ENCODE measurements at places on chromosomes 2 and 18.

DNA sequence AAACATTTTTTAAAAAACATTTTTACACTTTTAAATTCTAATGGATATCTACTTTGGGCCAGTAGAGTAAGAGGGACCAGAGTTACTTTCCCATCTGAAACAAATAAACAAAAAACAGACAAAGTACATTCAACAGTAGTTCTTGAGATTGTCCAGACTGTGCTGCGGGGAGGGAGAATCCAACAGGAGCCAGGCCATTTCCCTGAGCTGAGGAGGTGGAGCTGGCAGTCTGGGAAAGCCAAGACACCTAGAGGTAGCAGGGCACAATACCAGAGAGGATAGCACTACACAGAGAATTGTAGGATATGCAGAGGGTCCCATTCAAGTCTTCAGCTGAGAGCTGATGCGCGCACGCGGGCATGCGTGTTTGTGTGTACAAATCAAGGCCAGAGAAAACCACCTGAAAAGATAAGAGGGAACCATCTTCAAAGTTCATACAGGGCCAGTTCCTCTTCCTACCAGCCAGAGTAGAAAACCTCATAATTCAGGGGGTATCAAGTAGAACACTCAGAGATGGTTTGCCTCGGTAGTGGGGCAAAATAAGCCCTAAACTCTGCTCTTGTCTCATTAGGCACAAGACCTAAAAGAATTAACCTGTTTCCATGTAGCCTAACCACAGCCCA is 44.0 kb downstream of the PTRHD1 start:
- DNase-seq: no peak

DNA sequence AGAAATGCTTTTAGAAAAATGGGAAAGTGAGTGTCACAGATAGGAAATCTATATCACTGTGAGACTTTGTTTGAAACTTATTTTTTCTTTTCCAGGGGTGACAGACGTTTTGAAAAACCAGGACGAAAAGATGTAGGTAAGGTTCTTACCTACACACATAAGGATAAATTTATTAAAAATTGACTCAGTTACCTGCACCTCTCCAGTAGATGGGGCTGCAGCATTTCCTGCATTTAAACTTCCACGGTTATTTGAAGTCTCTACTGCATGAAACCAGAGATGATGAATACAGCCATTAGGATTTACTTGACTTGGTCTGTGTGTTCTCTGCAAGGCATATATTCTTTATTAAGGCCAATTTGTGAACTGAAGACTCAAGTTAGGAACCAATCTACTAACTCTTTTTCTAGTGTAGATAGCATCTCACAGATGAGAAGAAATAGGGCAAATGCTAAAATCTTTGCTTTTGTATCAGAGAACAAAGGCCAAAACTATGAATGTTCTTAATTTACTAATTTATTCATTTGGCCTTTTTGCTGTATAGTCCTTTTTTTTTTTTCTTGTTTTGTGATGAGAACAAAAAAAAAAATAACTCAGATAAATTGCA is 15.0 kb downstream of the KCNJ13 start:
- DNase-seq: peak; percentile 2

- DNase-seq: no peak
Measured at GRCh38 chr2:184628051-184628450, 29.7 kb downstream of the ZNF804A start.

DNA sequence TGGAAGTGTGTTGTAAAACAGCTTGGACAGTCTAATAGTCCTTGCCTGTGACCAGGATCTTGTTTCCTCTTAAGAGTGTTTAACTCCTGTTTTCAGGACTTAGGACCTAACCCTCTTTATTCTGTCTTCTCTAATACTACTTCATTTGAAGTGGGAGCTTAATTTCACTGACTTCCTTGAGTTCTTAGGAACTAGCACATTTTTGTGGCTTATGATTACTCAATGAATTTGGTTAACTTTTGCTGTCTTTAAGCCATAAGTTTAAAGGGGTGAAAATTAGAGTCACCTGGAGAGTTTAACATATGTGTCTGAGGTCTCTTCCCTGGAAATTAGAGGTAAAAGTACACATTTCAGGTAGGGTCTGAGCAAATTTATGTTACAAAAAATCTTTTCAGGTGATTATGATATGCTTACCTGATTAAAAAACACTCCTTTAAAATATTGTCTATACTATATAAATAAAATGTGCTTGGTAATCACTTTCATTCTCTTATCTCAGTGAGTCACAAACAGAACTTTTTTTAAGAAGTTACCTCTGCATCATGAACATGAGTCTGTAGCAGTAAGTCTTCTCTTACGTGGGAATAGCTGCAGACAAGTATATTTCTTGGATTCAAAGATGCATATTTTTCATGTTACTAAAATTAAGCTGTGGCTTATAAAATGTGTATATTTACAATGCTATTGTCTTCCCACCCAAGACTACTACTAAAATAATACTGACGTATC is 52.7 kb downstream of the ATP9B start:
- no peak for DNase-seq

DNA sequence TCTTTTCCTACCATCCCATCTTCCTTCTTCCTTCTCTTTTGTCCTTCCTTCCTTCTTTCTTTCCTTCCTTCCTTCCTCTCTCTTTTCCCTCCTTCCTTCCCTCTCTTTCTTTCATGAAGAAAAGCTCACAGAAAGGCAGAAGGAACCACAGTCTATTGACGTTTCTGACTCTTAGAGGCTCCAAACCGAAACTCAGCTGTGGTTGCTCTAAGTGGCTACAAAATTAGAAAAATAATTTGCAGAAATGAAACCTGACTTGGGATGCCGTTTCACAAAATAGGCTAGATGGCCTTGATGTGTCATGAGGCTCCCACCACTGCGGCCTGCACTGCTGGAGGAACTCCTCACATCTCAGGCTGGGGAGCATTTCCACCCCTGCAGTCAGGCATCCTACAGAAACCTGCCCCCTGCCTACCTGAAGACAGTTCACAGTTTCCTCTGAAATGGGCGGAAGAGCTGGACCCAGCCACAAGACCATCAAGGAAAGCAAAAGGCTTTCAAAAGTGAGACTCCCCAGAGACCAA is 165.6 kb downstream of the SMAD7 start:
- DNase-seq: no peak

GRCh38 chr2:70103531-70104061 is 16.3 kb downstream of the PCBP1 start:
- DNase-seq: no peak

DNA sequence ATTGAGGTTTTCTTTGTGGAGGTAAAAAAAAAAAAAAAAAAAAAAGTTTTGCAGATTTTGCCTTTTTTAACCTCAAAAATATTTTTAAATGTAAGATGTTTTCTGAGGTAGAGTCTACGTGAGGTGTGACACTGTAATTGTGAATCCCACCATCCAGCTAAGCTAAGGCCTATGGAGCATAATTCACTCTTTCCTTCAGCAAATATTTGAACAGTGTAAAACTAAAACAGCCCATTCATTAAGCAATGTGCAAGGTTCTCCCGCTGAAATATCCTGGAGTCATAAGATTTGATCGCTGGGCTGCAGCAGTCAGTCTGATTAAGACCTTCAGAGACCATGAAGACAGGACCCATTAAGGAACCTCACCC is 105.1 kb downstream of the HNRNPLL start:
- no peak for DNase-seq

DNA sequence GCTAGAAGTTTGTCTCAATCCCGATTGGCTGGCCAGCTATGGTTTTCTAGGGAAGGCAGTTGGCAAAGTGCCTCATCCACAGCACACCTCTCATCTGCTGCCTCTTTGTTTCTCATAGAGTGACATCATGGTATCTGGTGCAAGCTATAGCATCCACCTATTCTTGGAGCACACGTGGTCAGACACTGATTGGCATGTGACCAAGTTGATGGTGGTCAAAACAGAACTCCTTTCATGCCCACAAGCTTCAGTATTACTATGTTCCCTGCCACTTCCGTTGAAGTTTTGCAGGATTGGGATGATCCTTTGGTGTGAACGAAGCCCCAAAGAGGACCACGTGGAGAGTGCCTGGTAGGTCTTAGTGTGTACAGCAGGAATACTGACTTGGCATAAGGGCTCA is 28.8 kb downstream of the TTC32 start:
- no peak for DNase-seq

GRCh38 chr18:4906856-4907255 is 290.2 kb downstream of the AKAIN1 start:
- no peak for DNase-seq

DNA sequence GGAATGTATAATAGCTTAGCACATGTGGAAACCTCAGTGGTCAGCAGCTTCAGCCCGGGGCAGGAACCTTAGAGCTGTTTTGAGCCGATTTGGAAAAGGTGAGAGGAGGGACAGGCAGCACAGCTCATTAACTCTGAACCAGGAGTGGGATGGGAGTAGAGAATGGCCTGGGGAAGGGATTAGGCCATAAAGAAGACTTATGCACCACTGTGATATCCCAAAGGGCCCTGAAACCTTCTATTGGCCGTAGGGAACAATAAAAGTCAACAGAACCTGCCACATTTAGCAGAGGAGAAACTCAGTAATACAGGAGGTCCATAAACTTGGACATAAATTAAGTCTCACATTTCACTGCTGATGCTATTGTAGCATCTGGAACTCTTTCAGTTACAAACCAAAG is 124.2 kb upstream of the REV1 start:
- DNase-seq: no peak

DNA sequence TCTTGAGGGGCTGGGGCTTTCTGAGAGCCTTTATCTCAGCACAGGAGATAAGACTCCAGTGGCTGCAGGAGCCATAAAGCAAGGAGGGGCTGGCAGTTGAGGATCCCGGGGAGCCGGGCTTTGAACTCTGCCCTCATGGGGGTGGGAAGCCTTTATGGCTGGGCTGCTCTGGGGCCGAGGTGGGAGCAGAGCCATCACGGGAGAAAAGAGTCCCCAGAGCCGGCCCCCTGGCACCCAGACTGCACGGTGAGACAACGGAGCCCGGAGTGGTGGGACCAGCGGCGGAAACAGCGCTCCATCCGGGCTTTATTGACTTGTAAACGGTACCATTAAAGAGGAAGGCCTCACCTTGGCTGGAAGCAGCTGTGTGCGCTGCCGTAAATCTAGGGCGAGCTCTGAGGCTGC is 162.6 kb downstream of the MYCN start:
- DNase-seq: no peak

DNA sequence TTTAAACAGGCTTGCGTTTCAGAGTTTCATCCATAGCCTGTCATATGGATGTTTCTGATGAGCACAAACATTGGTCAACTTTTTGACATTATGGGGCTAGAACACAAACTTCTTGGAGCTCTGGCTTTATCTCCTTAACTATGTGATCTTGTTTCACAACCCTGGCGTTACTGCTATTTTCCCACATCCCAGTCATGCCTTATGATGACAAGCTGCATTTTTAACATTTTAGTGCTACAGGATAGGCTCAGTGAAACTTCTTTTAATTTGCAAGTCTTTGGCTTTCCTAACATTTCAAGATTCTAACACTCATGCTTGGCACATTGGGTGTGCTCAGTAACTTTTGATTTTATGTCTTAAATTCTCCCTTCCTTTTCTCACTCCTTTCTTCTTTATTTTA is 21.0 kb upstream of the PDE1A start:
- DNase-seq: no peak

DNA sequence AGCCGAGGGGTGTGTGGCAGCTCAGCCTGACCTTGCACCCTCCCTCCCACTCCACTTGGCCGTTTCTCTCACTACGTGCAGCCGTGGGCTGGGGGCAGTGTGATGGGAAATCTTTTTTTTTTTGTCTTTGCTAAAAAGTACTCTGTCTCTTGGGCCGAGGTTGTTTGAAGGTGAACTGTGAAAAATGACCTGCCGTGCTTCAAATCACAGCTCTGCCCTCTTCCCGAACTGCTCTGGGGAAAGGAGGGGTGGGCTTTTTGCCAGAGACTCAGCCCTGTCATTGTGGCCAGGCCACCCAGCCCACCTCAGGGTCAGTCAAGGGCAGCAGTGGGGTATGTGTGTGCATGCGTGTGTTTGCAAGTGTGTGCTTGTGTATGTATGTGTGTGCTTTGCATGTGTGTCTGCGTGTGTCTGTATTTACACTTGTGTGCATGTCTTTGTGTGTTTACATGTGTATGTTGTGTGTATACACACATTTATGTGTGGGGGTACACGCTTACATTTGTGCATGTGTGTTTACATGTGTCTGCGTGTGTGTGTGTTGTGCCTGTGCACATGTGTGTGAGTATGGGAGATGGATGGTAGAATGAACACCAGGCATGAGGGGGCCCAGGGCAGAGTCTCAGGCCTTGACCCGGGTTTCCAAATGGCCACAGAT is 61.3 kb upstream of the HAAO start:
- no peak for DNase-seq

DNA sequence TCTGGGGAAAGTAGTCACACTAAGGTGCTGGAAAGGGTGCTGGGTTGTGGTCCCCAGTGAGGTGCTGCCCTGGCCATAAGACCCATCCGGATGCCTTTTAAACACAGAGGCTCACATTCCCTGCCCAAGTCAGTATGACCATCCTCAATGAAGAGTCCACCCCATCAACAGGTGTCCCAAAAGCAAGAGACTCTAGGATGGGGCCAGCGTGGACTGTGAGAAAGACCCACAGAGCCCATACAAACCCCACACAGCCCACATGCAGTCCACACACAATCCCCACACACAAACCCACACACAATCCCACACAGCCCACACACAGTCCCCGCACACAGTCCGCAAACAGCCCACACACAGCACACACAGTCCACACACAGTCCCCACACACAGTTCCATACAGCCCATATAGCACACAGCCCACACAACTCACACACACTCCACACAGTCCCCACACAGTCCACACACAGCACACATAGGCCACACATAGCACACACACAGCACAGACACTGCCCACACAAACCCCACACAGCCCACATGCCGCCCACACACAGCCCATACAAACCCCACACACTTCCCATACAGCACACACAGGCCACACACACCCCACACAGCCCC is 241.4 kb upstream of the SALL3 start:
- no peak for DNase-seq

DNA sequence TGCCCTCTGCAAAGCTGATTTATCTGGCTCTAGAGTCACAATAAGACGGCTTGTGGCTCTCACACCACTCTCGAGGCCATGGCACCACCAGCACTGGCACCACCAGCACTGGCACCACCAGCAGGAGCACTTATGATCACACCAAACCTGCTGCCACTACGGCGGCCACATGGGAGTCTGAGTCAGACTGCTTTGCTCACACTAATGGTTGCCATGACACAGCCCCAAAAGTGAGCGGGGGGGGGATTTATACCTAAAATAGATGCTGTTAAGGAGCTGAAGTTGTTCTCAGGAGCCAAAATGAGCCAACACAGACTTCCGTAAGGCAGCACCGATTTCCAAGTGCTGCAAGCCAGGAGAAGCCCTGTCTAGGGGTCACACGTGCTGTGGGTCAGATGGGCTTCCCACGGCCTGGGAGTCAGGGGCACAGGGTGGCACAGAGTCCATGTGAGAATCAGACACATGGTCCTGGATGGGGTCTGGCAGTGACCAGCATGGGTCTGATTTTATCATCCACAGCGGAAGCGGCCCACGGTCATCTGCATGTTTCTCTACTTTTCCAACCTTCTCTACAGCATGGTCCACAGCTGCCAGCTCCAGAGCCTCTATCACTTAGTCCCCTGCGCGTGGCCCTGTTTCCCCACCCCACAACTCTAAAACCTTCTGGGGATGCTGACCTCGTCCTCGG is 16.7 kb downstream of the DNMT3A start:
- no peak for DNase-seq

GRCh38 chr18:61196750-61197149 is 136.5 kb upstream of the CDH20 start:
- DNase-seq: no peak

- DNase-seq: no peak
Measured at GRCh38 chr18:41731884-41732283, 223.2 kb upstream of the PIK3C3 start.
